ENCODE measurements at places on chromosomes 2 and 18. TPM values are rescaled to one million over a fixed set of nuclear protein-coding genes. Genes with fewer than 3 reads are reported as not detected.

DNA sequence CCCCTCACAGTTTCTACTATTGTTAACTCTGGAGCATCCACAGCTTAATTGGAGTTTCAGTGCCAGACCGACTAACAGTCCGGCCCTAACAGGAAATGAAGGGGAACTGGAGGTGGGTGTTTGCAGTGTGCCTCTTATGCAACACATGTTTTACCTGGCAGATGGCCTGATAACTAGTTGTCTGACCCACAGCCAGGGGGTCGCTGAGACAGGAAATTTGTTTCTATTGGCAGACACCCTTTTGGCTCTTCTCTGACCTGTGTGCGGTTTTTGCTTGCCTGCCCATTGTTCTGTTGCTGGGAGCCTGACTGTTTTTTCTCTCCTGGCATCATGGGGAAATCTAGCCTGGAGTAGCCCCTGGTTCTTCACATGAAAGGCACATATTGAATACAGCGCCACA, 1329.8 kb downstream of the DSC3 start:
- DNase-seq, result no peak

BBS5 gene
- 8.4 TPM for total RNA-seq

ERFE gene
- 0.44 TPM for total RNA-seq

TRIM43 gene
- not detected for total RNA-seq

TCF7L1 gene
- total RNA-seq, result 7.0 TPM

C2orf15 gene
- total RNA-seq, result not detected

All from left ventricle myocardium inferior (tissue), 1 donor.